ENCODE measurements at places on chromosomes 3 and 15.

DNA sequence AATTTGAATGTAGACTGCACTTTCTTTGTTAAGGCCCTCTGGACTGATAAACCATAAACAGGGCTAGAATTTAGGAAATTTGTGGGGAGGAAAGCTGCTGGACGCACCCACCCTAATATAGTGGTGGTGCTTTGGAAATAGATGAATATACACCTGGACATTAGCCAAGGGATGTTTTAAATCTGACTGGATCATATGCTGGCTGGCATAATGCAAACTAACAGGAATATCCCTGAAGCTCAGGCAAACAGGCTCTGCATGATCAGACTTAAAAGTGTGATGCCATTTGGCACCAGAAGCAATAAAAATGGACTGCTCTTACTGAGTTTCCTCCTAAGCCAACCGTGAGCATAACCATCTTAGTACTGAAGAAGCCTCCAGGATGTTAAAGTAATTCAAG lies 465.8 kb upstream of the ROBO1 start:
- no peak for DNase-seq

- no peak for DNase-seq
Measured at GRCh38 chr3:66038384-66038725, 363 bp downstream of the MAGI1 start.

DNA sequence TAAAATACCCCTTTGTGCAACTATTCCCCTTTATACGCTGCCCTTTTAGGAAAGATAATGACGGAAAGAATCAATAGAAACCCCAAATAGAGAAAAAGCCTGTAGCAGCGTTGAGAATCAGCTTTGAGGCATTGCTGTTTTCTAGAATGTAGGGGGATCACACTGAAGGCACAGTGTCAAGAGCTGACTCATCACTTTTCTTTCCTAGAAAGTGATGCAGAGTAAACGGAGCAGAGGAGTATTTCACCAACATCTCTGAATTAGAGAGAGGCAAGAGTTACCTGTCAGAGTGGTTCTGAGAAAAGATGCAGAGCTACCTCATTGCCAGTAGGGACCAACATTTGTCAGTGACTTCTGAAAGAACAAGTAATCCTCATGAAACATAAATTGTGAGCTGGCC lies 269.8 kb upstream of the TMC3 start:
- DNase-seq, result no peak

DNA sequence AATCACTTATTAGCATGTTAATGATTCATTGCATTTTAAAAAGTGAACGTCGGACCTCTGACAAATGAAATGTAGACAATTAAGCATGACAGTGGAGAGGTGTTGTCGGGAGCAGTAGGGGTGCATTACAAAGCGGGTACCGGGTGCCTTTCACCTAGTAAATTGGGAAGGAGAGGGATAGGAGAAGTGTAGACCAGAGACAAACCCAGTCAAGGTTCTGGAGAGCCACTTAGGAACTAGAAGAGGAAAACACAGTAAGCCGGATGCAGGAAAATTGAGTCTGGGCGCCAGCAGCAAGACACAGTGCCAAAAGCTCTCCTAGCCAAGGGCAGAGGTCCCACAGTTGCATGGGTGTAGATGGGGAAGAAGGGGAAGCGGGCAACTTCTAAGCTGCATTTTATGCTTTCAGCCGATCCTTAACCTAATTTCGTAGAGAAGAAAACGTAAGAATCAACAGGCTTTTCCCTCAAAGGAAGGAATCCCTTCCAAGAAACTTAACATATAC lies 3.1 kb upstream of the CERS3 start:
- no peak for DNase-seq

GRCh38 chr3:111197485-111197884 lies 125.9 kb downstream of the NECTIN3 start:
- DNase-seq, result no peak

GRCh38 chr3:27485866-27486265 lies 1.7 kb upstream of the SLC4A7 start:
- no peak for DNase-seq

- no peak for DNase-seq
Measured at GRCh38 chr15:58425834-58426233, 6.0 kb upstream of the LIPC start.

GRCh38 chr3:150076443-150076842 lies 105.7 kb upstream of the PFN2 start:
- no peak for DNase-seq

DNA sequence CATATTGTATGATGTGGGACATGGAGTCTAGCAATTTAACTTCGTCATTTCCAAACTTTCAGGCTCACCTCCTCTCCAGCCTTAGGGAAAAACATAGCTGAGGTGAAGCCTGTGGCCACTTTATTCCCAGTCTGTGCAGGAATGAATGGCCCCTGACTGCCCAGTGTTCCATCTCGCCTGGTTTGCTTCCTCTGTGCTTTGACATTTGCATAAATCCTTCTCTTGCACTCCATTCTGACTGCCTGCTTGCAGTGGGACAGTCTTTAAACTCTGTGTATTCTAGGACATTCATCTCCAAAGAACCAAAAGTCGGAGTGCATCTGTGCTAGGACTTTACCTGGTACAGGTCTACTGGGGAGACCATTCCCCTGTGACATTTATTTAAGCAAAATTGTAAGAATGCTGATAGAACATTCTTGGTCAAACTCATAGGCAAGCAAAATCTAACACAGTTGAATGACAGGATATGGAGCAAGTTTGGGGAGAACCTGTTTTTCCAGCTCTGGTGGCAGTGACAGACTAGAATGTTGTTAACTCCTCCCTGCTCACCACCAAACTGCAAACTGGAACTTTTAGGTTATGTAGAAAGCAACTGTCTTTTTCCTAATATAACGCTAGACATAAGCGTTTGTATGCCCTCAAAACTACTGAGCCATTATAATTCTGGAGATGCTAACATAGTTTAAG lies 22.1 kb downstream of the TMED3 start:
- peak; percentile 20 for DNase-seq

- no peak for DNase-seq
Measured at GRCh38 chr15:31458596-31459399, 132.2 kb downstream of the KLF13 start.

DNA sequence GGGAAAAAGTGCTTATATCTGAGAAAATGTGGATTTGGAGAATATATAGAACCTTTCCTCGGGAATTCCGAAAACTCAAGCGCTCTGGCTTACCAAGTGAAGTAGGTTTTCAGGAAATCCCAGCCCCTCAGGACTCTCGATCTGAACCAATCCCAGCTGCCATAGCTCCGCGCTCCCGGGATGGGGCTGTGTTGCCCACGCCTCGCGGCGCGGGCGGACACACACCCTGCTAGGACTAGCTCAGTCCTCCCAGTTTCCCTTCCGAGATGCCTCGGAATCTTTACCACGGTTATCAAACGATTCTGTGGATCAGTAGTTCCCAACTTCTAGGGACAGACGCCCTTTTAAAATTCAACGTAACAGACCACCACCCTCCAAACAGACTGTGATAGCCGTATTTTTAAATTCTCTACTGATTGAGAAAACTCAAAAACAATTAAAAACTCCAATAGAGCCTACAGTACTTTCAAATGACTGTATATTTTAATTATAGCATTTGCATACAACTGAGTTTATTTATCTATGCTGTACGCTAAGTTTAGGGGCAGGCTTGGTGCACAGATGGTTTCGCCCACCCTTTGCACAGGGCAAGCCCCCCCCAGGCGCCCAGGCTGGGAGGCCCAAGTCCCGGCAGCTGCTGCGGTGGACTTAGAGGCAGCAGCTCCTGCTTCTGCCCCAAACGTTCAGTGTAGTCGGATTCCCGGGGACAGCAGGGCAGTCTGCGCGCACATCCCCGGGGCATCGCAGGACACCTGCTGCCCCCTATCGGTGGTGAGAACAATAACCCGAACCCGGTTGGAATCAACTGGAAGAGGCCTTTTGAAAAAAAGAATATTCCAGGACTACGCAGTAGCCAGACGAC lies 52.3 kb downstream of the CCDC54 start:
- peak; percentile 72 for DNase-seq

GRCh38 chr15:88652456-88653199 lies 13.8 kb downstream of the ISG20 start:
- DNase-seq, result no peak

- no peak for DNase-seq
Measured at GRCh38 chr3:88596451-88596850, 446.7 kb downstream of the C3orf38 start.

DNA sequence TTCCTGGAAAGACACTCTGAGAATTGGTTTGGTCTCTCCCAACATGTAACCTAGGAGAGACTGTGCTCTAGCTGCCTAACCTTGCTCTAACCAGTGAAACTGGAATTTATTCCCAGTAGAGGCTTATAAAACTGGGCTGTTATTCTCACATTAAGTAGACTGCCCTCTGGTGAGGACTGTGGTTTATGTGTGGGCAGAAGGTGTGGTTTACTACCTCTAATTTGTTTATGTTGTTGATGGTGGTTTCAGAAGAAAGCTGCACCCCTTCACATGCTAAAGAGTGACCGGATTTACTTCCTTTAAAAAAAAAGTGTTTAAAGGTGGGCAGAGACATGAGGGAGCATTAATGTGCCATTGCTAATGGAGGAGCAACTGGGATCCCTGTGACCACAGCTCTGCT lies 273.2 kb downstream of the MECOM start:
- peak; percentile 67 for DNase-seq

- DNase-seq, result no peak
Measured at GRCh38 chr3:105656651-105657504, 211.9 kb downstream of the CBLB start.

DNA sequence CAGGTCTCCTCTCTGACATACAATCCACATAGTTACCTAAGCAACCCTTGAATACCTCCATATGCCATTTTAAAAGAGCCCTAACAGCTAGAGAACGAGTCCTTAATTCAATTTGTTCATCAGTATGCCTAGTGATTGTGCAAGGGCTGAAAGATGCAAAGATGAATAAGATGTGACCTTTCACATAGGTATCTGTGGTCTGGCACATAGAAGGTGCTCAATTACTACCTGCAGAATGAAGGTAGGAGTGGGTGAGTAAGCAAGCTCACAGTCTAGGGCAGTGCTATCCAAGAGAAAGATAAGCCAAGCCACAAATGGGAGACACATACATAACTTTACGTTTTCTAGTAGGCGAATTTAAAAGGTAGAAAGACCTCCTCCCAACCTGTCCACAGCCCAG lies 157.9 kb downstream of the OSBPL10 start:
- DNase-seq, result no peak

DNA sequence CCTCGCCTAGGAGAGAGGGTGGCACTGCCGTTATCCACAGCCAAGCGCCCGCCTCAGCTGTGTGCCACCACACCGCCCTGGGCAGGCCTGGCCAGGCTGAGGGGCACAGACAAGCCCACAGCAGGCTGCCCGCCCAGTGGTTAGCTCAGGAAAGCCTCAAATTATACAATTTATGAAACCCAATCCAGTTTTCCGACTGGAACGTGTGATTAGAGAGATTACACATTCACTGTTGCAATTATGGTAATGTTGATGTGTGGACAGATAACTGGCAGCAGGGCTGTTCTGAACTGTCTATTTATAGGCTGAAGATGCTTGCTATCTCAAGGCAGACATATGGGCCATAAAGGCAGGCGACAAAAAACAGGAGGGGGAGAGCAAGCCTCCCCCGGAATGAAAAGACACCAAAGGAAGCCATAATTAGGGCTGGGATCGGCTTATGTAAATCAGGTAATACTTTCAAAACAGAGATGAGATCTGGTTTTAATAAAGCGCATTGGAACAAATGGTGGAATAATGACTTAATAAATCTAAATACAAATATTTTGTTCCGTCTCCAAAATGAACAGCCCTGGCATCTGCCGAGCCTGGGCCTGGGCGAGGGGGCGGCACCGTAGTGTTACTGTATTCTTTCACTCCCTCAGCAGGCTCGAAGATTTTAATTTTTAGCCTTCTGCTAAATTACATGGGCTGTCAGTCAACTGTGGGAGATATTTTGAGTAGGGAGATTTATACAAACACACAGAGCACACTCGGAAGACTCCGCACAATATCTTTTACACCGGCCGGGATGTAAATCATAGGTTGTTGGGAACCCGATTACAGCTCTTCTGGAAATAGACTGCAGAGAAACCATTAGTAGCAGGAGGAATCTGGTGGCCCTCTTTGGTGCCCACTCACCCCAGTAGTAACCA lies 103.1 kb upstream of the TLE3 start:
- no peak for DNase-seq

DNA sequence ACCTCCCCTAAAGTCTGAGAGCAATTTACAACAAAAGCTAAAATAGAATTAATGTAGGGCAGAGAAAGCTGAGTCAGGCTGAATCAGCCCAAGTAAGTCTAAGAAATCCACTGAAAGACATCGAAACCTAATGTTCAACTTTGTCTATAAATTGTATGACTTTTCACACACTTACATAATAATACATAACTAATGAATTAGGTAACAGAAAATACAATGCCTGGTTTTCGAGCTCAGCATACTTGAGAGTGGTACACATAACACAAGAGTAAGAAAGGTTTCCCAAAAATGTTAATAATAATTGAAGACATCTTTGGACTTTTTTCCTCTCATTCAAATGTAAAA lies 55.3 kb upstream of the VGLL4 start:
- no peak for DNase-seq

GRCh38 chr15:70906842-70907241 lies 14.2 kb downstream of the LRRC49 start:
- no peak for DNase-seq

GRCh38 chr15:101108791-101109190 lies 143.1 kb downstream of the CHSY1 start:
- no peak for DNase-seq

GRCh38 chr3:69767571-69767970 lies 28.3 kb downstream of the MITF start:
- no peak for DNase-seq

DNA sequence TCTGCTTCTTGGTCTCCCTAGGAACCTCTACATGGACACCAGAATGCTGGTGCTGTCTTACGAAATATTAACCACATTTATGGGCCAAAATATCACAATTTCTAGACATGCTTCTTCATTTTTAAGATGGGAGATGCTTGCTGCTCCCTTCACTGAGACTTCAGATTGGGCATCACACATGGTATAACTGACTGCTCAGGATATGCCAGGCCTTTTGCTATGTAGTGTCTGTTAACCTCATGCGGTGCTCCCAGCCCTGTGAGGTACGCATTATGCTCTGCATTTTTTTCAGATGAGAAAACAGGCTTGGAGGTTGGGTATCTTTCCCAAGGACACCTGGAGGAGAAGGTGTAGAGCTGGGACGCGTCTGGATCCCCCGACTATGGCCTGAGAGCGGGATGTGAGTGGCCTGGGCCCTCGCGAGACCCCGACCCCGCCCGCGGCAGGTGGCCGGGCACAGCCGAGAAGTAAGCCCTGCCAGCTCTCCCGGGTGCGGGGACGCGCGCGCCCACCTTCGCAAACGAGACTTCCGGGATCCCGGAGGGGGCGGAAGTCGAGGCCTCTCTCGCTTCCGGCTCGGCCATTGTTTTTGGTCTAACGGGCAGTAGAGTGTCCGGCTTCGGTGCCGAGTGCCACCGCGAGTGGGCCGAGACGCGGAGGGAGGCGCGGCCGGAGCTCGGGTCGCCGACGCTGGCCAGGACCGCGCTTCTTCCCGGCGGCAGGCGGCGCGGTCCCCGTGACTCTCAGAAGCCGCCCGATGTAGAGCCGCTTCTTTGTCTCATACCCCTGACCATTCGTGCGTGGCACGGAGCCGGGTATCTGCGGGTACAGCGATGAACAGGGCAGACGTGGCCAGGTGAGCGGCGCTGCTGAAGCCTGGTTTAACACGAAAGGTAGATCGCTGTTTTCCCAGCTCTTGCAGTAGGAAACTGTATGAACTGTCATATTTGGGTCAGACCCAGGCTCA lies at the start of gene ZKSCAN7:
ZKSCAN7 (plus strand) TSS at position 568 of the 967 bp plus-strand sequence. CDS start 1,855 bp downstream, outside the sequence.
- DNase-seq, result no peak

Measured in LoVo (cell line).